ENCODE measurements at places on chromosomes 6 and 20.

GRCh38 chr6:142294679-142295078, 7.1 kb upstream of the ADGRG6 start:
- DNase-seq, result no peak

DNA sequence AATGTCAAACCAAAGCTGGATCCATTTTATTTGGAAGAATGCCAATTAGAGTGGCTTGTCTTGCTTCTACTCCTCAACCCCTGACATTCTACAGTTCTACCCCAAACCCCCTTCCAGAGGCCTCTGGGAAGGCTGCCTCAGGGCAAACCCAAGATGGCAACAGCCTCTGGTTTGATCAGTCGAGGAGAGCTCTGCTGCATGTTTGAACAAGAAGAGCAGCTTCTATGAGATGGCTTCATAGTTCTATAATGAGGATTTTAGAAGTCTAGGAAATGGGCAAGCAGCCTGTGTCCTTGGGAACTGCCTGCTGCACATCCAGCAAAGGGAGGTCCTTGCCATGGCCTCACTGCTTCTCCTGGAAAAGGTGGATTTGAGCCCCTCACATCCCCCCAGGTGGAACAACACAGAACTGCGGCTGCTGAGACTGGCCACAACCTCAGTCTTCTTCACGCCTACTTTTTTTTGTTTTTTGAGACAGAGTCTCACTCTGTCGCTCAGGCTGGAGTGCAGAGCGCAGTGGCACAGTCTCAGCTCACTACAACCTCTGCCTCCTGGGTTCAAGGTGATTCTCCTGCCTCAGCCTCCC, 37.9 kb downstream of the ZC3H12D start:
- no peak for DNase-seq

- no peak for DNase-seq
These were observed 151.9 kb downstream of the CDKAL1 start for GRCh38 chr6:20686142-20686541.

DNA sequence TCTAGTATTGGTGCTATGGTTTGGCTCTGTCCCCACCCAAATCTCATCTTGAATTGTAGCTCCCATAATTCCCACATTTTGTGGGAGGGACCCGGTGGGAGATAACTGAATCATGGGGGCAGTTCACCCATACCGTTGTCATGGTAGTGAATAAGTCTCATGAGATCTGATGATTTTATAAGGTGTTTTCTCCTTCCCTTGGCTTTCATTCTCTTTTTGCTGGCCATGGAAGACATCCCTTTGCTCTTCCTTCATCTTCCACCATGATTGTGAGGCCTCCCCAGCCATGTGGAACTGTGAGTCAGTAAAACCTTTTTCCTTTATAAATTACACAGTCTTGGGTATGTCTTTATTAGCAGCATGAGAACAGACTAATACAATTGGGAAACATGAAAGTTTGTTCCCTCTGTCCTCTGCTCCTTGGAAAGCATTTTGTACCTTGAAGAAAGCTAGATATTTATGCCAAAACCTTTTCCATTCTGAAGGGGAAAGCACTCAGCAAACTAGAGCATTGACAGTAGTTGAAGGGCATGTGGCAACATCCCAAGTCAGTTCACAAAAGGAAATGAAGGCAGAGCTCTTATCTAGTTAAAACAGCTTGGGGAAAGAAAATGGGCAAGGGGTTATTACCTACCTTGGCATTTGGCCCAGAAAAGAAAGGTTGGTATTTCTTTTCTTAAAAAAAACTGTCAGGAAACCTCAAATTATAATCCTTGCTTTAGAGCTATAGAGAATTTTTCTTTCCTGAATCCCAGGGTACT, 10.7 kb upstream of the TNFAIP3 start:
- no peak for DNase-seq

GRCh38 chr20:19808498-19808897, 50.4 kb downstream of the RIN2 start:
- DNase-seq, result no peak

DNA sequence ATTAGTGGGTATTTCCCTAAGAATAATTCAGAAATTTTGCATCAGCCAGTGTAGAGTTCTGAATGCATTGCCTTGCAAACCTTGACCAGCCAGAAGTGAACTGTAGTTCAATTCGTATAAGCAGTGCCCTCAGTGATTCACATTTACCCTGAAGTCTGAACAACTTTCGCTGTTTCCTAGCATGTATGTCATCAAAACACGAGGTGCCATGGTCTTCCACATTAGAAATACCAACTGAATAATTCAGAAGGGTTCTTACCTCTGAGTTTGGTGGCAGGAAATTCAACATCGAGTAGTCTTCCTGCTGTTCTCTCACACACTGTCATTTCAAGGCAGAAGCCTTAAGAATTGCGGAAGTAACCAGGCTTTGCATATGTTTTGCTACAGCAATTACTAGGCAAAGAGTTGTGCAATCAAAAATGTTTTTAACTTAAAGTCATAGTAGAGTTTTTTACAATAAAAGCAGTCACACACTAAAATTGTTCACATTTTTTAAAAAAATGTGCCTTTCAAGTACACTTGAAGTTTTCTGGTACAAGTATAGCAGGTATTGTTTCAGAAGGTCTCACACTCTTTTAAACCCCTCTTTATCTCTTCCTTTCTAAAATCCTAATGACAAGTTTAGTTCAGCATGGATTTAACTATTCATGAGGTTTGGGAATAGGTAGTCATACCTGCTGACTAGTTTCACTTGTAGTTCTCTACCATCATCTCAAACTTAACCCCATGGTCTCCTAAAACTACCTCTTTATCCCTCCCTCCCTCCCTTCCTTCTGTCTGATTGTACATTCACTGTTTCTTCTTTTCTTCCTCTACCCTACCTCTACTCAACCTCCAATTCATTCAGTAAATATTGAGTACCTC, 118.3 kb downstream of the STXBP5 start:
- DNase-seq, result no peak

GRCh38 chr20:17896193-17896723, 72.3 kb downstream of the SNX5 start:
- no peak for DNase-seq

GRCh38 chr6:89555806-89556205, 82.7 kb downstream of the LYRM2 start:
- no peak for DNase-seq

DNA sequence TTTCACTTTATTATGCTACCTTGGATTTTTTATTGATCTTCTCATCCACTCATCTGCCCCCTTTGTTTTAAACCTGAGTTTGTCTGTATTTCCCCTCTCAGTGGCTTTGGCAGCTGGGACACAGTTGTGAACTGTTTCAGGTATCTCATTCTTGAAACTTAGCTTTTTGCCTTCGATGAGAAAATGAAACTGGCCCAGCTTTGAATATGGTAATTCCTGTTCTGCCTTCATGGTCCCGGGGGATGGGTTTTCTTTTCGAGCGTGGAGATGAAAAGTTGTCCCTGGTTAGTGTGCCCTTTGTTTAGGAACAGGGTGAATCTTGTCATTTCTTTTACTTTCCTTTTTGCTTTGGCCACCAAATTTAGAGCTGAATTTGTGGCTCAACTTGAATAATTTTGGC, 25.6 kb downstream of the DHX35 start:
- no peak for DNase-seq

- DNase-seq, result no peak
These were observed 28.6 kb downstream of the FOXO3 start for GRCh38 chr6:108589244-108589791.

- no peak for DNase-seq
These were observed 26.1 kb downstream of the ZNF311 start for GRCh38 chr6:28978959-28979561.

- DNase-seq, result no peak
These were observed 44.1 kb downstream of the CTNNBL1 start for GRCh38 chr20:37737826-37738420.

DNA sequence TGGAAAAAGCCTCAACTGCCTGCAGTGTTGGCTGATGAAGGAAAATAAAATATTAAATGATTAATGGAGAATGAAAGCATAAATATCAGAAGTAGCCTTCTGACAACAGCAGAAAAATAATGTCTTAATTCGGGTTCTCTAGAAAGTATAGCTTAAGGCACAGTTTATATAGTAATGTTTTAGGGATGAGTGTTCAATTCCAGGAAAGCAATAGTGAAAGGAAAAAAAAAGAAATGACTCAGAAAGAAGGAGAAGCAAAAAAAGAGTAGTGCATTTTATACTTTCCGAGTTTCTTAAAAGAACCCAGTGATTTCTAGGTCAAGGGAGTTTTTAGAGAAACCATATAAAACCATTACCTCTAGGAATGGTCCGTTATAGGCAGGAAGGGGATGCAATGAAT, 137.3 kb downstream of the HTR1B start:
- peak; percentile 29 for DNase-seq

DNA sequence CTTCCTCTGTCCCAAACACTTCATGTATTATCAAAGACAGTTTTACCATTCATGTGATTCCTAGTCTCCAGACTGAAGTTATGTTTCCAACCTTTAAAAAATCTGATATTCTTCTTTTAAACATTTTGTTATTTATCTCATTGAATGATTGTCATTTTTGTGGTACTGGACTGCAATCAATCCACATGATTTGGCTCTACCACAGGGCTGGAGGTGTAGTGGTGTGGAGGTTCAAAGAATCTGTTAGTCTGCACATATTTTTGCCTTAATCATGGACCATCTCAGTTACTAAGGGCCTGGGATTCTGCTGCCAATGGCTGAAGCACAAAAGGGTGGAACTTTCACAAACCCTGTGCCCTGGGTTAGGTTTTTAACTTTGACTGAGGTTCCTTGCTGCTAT, 164.1 kb upstream of the JAG1 start:
- DNase-seq, result no peak

- no peak for DNase-seq
These were observed 74.5 kb downstream of the MACROD2 start for GRCh38 chr20:14069796-14070195.

DNA sequence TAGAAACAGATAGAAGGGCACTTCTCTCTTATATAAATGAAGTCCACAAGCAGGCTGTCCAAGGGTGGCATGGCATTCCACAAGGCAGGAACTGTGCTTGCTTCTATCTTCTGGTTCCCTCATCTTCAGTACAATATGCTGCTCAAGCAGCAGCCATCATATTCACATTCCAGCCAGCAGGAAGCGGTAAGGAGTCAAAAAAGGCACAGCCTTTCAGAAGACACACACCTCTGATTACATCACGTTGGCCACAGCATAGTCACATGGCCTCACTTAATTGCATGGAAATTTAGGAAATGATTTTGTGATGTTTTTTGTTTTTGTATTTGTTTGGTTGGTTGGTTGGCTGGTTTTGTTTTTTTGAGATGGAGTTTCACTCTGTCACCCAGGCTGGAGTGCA, 19.0 kb downstream of the REM1 start:
- peak; percentile 51 for DNase-seq
